ENCODE measurements at places on chromosomes 3 and 15. TPM values are rescaled to one million over a fixed set of nuclear protein-coding genes. Genes with fewer than 3 reads are reported as not detected.

GRCh38 chr3:124838963-124839362, 48.2 kb downstream of the ITGB5 start:
- no peak for DNase-seq

- DNase-seq, result no peak
Observed at GRCh38 chr3:40855871-40856270, 331.1 kb downstream of the ZNF621 start.

DNA sequence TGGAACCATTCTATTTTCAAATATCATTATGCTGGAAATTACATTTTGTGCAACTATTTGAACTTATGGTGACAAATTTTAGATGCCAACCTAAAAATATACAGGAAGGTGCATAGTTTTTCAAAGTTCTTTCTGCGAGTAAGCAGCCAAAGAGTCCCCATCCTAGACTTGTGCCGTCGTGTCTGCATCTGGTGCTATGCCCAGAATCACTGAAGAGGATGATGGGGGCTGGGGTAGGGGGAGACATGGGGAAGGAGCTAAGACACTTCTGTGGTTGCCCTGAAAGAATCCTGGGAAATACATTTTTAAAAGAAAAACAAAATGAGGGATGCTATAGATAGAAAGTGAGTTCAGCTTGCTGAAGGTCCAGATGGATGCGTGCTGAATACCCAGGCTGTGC, 21.2 kb upstream of the FAM81A start:
- no peak for DNase-seq

- DNase-seq, result no peak
Observed at GRCh38 chr15:47796830-47797229, 79.5 kb downstream of the SEMA6D start.

PIF1 gene
- total RNA-seq, result 20.9 TPM

CFAP100 gene
- not detected for total RNA-seq
